ENCODE measurements at places on chromosomes 2 and 18.

DNA sequence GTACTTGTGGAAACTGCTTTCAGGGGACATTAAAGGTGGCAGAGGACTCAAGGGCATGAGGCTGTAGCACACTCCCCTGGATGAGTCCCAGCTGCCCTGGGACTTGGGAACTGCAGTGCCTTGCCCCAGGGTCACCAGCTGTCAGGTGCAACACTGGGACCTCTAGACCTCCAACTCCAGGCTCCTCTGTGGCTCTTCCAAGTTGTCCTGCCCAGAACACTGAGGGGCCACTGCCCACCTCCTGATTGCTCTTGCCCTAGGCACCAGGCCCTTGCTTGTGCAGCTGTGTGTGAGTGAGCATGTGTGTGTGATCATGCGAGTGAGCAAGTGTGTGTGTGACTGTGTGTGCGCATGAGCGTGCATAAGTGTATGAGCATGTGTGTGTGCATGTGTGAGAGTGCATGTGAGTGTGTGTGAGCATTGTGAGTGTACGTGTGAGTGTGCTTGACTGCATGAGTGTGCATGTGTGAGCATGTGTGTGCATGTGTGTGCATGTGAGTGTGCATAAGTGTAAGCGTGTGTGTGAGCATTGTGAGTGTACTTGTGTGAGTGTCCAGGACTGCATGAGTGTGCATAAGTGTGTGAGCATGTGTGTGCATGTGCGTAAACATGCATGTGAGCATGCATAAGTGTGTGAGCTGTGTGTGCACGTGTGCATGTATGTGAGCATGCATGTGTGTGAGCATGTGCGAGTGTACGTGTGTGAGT is 301.5 kb downstream of the NDUFA10 start:
- no peak for DNase-seq

DNA sequence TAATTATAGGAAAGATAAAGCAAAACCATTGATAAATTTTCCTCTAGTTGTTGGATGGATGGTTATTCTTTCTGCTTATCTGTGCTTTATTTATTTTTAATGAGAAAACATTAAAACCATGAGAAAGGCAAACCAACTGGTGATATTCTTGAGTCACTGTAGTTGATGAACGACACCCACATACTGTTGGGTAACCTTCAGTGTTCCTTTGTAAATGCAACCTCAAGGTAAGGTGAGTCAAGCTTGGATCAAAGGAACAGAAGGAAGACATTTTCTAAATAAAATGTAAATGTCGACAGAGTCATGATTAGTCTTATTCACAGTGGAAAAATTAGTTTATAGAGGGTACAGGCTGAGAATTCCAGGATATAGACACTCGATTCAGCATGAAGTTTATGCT is 12.7 kb downstream of the ABCB11 start:
- no peak for DNase-seq

- DNase-seq: no peak
These were observed 73.2 kb downstream of the XDH start for GRCh38 chr2:31341351-31341750.

- DNase-seq: no peak
These were observed 71.0 kb downstream of the KCTD18 start for GRCh38 chr2:200438846-200439245.

- DNase-seq: no peak
These were observed 99.4 kb downstream of the TWIST2 start for GRCh38 chr2:238947243-238947760.

GRCh38 chr2:54960164-54960563 is 90.1 kb downstream of the RTN4 start:
- no peak for DNase-seq

GRCh38 chr2:232437195-232437571 is 18.8 kb upstream of the ALPI start:
- no peak for DNase-seq

DNA sequence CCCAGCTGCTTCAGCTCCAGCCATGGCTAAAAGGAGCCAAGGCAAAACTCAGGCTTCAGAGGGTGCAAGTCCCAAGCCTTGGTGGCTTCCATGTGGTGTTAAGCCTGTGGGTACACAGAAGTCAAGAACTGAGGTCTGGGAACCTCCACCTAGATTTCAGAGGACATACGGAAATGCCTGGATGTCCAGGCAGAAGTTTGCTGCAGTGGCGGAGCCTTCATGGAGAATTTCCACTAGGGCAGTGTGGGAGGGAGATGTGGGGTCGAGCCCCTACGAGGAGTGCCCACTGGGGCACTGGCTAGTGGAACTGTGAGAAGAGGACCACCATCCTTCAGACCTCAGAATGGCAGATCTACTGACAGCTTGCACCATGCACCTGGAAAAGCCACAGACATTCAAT is 76.1 kb upstream of the KCTD1 start:
- DNase-seq: no peak

- DNase-seq: no peak
These were observed 37.1 kb downstream of the RAMP1 start for GRCh38 chr2:237896507-237896892.

DNA sequence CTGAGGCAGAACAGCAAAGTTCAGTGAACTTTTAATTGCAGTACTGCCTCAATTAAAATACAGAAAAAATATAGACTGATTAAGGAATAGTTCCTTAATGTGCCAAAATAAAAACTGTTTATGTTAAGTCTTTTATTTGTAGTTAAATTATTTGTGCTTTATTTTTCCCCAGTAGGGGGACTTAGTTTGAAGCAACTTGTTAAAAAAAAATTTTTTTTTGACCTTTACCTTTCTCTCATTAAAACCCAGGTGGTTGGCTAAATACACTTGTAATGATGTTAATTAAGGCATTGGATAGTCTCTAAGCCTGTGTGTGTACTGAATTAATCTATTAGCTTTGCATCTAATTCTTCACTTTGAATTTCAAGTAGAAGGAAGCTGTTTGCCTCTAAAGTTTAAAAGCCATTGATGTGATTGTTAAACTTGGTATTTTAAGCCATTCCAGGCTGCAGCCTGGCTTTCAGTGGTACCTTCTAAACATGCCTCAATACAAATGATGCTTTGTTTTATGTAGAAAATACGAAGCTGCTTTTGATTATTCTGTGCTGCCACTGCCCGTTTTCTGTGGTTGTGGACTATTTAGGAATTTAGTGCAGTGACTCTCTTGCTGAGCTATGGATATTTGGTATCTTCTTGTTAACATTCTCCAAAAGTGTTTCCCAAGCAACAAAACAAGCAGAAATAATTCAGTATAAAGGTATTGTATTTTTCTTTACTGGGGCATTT is 102.9 kb downstream of the TANC1 start:
- DNase-seq: no peak

GRCh38 chr2:54574107-54574859 is 118.2 kb downstream of the SPTBN1 start:
- peak; percentile 91 for DNase-seq

GRCh38 chr2:218063486-218063885 is 5.6 kb upstream of the RUFY4 start:
- no peak for DNase-seq

GRCh38 chr2:26483957-26484565 is 6.1 kb upstream of the OTOF start:
- no peak for DNase-seq

- DNase-seq: no peak
These were observed 25.9 kb downstream of the DYSF start for GRCh38 chr2:71479261-71479660.

DNA sequence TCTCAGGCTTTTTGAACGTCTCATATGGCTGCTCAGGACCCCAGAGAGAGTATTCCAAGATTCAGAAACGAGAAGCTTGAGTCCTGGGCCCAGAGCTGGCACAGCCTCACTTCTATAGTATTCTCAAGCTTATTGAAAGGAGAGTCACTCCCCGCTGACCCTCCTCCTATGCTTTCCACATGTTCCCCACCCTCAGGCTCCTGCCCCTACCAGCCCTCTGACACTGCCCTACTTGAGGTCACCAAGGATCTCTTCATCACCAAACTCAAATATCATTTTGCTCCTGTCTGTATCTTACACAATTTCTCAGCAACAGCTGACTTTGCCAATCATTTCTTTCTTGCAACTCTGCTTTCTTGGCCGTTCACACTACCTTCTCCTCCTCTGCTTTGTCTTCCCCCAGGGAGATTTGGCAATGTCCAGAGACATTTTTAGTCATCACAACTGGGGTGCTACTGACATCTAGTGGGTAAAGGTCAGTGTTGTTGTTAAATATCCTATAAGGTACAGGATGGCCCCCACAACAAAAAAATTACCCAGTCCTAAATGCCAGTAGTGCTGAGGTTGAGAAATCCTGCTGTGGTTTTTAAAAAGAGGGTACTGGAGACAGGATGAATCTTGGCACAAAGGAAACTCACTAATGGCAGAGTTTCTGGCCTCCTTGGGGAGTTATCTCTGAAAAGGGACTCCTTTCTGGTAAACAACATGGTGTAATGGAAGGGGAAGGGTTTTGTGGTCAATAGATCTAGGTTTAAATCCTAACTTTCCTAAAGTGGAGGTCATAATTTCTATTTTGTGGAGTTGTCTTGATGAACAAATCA is 26.9 kb upstream of the INSIG2 start:
- peak; percentile 5 for DNase-seq

DNA sequence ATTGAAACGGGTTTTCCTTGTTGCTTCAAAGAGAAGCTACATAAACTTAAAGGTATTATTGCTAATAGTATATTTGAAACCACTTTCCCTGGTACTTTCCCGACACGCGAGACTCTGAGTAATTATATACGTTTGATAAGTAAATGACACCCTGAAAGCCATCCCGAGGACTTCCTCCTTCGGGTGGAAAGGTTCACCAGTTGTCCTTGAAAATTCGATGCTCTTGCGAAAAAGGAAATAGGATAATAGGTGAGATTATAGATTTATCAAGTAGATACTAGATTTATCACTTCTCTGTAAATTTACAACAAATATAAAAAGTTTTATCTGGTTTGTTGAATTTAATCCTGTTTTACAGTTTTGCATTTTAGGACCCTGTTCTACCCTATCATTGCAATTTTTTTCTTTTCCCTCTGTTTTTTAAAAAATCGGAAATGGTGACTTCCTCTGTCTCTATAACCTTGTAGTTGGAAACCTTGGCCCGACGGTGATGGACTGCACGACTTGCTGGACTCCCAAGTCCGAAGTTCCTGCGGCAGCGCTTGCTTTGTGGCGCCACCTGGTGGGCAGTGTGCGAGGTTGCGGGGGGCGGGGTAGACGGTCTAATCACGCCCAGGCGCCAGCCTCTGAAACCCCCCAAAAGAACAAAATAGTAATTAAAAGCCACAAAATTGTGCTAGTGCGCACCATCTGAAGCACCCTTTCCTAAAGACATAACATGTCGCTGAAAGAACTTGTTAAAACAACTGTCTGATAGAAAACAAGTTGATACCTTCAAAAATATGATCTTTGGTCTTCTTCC is 972 bp upstream of the DLX2 start:
- peak; percentile 71 for DNase-seq

GRCh38 chr2:23757686-23758433 is 169.1 kb downstream of the ATAD2B start:
- no peak for DNase-seq

GRCh38 chr2:141075753-141076152 is 1055.1 kb downstream of the LRP1B start:
- no peak for DNase-seq

DNA sequence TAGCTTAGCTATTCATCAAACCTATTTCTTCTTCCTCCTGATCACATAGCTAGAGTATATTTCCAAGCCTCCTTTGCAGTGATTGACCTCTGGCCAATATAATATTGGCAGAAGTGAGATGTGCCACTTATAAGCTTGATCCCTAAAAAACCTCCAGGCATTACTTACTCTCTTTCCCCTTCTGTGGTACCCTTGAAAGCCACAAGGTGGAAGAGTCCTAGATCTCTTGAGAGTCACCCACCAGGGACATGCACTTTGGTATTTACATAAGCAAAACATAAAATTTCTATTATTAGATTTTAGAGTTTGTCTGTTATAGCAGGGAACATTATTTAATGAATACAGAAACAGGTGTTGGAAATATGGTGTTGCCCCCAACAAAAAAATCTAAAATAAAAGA is 112.0 kb downstream of the EXOC6B start:
- no peak for DNase-seq

Measured in CD4-positive, alpha-beta T cell treated with Interleukin-2 at 100 ng/mL for 4 hours (primary cell).